ENCODE measurements at places on chromosomes 6 and 20.

DNA sequence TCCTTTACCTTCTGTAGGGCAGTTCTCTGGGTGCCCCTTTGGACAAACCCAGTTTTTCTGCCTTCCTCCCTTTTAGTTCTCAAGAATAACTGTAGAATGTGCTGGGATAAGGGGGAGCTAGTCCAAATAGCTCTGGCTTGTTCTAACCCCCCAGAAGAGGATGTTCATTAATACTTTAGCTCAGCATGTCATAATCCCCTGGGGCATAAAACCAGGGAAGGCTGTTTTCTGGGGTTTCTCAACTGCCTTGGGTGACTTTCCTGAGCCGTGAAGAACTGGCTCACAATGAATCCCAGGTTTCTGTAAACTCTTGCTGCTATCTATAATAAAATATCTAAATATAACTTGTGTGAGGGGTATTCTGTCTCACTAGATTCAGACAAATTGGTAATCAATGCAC is 44.5 kb upstream of the RNF217 start:
- no peak for DNase-seq

GRCh38 chr20:53795170-53795569 is 201.5 kb upstream of the ZNF217 start:
- DNase-seq: no peak

- DNase-seq: no peak
Observed at GRCh38 chr6:44960898-44961297, 367.2 kb upstream of the RUNX2 start.

GRCh38 chr20:58418949-58419748 is 30.1 kb downstream of the VAPB start:
- DNase-seq: no peak

- DNase-seq: no peak
Observed at GRCh38 chr20:57513199-57513598, 11.7 kb downstream of the CTCFL start.

- DNase-seq: no peak
Observed at GRCh38 chr6:169986171-169986847, 234.9 kb downstream of the ERMARD start.

DNA sequence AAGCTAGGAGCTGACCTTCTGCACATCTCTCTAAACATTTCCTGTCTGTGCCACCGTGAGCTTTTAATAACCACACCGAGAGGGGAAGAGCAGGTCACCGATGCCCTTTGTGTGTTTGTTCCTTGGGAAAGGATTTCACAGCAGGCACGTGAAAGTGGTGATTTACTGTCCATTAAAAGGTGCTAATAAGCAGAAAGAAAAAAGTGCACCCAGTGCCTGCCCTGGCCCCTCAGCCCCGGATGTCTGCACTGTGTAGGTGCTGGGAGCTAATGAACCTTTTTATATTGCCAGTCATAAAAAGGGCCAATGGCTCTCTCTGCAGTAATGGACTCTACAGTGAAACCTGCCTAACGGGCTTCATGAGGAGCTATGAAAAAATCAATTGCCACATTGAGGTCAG is 312.6 kb downstream of the C6orf118 start:
- DNase-seq: no peak

DNA sequence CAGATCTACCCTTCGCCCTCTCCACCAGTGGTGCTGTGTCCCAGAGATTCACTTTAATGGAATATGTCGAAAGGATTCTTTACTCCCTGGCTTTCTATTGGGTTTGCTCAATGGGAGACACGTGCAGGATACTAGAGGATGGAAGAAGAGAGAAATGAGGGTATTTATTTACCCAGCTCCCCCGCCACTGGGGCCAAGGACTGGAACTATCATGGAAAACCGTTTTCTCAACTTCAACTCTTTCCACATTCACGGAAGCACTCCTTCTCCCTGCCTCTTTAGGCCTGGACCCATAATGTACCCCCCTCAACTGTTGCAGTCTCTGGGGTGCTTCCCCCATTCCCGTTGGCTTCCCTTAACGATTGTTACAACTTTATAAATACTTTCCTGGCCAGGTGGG is 26.6 kb upstream of the RALY start:
- no peak for DNase-seq

DNA sequence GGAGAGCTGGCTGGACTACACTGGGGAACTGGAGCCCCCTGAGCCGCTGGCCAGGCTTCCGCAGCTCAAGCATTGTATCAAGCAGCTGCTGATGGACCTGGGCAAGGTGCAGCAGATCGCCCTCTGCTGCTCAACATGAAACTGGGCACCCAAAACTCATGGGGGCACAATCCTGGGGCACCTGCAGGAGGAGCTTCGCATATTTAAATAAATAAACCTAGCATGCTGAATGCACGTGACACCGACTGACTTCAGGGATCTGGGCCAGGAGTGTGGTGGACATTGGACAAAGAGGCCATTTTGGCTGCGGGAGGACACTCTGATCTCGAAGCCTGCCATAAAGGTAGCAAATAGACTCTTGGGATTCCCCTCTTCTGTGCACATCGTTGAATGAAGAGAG is 6.8 kb downstream of the SCAND1 start:
- DNase-seq: no peak

- no peak for DNase-seq
Observed at GRCh38 chr20:35698298-35699126, 640 bp downstream of the NFS1 start.

All from SIG-M5 (cell line).